Activated T-helper 1 cell treated with anti-CD3 and anti-CD28 coated beads, Interleukin-12 subunit alpha, Interleukin-12 subunit beta, Interleukin-2, Interleukin-4 antibody, amounts not matched to agents 30 ng/mL and 10 ng/mL and 1 ng/mL, durations not matched to agents 14 hours and 24 hours and 36 hours (primary cell): ENCODE measurements at places on chromosomes 13 and 19. TPM values are rescaled to one million over a fixed set of nuclear protein-coding genes. Genes with fewer than 3 reads are reported as not detected.
A peak's percentile ranks its signal among the peaks of the same experiment; 100 is the strongest.

GRCh38 chr13:30030141-30030750 lies 179.8 kb upstream of the UBL3 start:
- no peak for DNase-seq

- DNase-seq = peak; percentile 85
Observed at GRCh38 chr19:35869327-35870123, 1.2 kb downstream of the APLP1 start.

GRCh38 chr13:95948656-95949055 lies 104.5 kb downstream of the UGGT2 start:
- DNase-seq = no peak

GRCh38 chr13:63700350-63700749 lies 2284.7 kb upstream of the PCDH20 start:
- DNase-seq = no peak

DNA sequence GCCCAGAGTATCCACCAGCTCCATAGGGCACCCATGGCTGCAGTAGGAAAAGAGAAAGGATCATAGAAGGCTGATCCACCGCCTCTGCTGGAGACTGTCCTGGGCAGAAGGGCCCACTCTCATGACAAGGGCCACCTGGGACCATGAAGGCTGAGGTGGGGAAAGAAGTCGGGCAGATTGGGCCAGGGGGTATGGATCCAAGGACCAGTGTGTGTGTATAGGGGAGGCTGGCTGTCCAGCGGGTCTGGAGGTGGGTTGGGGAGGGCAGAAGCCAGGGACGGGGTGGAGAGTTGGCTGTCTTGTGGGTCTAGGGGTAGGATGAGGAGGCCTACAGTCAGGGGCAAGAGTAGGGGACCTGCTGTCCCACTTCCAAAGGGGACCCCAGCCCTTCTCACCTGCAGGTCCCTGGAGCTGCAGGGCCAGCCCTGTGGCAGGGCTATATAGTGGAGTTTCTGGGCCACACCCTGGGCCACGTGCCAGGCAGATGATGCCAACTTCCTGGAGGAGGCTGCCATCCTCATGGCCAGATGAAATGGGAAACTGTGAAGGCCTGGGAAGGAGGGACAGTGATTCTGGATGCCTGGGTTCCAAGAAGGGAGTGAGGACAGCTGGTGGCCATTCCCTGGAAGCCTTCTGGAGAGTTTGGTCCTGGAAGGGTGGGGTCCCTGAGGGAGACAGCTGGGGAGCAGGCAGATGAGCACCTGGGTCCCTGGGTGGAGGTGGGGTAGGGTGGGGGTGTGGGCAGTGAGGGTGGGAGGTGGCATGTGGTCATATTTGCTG lies at the start of gene FCGBP:
Gene FCGBP, minus strand, starts transcription at position 51 of the 780 bp plus-strand sequence.
- no peak for DNase-seq

- DNase-seq = no peak
Observed at GRCh38 chr13:40401911-40402776, 264.3 kb downstream of the FOXO1 start.

- no peak for DNase-seq
Observed at GRCh38 chr19:48346191-48346590, 17.5 kb downstream of the TMEM143 start.

GRCh38 chr19:15443838-15444237 lies 5.9 kb downstream of the WIZ start:
- DNase-seq = no peak

- no peak for DNase-seq
Observed at GRCh38 chr13:97242755-97243497, 20.8 kb downstream of the MBNL2 start.

DNA sequence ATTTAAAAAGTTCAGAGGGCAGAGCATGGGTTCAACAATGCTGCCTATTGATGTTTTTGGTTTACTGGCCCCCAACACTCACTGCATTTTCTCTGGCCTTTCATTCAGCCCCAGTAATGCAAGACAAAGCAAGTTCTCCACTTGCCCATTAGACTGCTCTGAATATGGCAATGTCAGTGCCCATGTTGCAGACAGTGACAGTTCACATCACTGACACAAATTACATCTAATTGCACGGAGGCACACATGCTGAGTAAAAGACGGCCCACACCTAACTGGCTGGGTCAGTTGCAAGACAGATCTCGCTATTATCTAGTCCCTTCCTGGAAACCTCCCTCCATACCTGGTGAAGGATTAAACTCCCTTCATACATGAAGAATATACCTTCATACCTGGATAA lies 54.0 kb downstream of the ENOX1 start:
- DNase-seq = no peak

DNA sequence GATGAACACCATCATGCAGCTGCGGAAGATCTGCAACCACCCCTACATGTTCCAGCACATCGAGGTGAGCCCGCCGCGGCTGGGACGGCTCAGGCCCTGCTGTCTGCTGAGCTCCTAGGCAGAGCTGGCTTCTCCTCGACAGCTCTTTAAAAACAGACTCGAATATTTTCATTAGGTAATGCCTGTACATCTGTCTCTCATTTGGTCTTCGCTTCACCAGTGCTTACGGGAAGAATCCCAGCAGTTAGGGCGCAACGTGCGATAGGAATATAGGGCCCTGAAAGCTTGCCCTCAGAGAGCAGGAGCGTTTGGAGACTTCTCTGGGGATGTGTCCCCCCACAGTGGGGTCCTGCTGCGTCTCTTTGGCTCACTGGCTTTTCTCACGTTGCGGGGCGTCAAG lies 63.8 kb upstream of the LDLR start:
- no peak for DNase-seq

- no peak for DNase-seq
Observed at GRCh38 chr19:17681505-17682125, 6.5 kb downstream of the UNC13A start.

GRCh38 chr19:39969266-39969665 lies 1.7 kb upstream of the PSMC4 start:
- no peak for DNase-seq

DNA sequence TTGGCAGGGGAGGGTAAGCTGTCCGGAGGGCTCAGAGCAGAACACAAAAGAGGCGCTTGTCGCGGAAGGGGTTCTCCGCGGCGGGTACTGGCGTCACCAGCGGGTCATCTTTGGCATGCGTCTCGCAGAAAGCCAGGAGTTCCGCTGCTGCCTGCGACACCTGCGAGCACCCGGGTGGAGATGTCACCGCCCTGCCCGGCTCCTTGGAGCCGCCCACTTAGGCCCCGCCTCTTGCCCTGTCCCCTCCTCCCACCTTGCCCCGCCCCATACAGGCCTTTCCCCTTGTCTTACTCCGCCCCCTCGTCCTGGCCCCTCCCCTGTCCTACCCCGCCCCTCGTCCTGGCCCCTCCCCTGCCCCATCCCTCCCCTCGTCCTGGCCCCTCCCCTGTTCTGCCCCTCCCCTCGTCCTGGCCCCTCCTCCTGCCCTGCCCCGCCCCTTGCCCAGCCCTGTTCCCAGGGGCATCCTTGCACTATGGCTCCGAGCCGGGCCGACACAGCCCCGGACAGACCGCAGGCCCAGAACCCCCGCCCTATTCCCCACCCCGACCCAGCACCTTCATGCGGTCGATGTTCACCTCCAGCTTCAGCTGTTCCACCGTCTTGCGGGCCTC lies 1.9 kb downstream of the GNG8 start:
- DNase-seq = peak; percentile 94

DNA sequence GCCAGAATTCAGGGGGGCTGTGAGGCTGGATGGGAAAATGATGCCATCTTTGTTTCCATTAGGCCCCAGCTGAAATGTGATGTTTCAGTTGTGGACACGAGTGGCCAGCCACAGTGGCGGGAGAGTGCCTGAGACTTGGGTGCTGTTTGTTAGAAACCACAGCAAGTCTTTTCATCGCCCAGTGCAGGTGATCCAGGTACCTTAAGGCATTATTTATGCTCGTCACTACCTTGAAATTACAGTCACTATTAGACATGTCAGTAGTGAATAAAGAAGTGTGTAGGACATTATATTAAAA lies 82.5 kb upstream of the TM9SF2 start:
- no peak for DNase-seq

- no peak for DNase-seq
Observed at GRCh38 chr19:42961119-42961518, 24.1 kb upstream of the PSG7 start.

DNA sequence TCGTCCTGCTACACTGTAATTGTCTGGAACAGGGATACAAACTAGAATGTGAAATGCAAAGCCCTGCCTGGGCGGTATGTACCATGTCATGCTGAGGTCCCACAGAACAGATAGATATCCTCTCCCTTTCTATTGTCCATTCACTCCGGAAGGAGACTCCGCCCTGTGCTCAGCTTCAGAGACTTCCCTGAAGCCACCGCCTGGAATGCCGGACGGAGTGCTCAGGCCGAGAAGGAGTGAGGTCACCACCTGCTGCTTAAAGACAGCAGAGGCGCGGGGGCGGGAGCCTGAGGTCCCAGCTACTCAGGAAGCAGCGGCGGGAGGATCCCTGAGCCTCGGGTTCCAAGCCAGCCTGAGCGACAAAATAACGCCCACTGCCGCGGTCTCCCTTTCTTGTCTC lies 890 bp upstream of the ZNF611 start:
- DNase-seq = no peak

- DNase-seq = no peak
Observed at GRCh38 chr19:3366753-3367627, 607 bp downstream of the NFIC start.

- DNase-seq = no peak
Observed at GRCh38 chr13:79901336-79901735, 420.4 kb downstream of the NDFIP2 start.

DNA sequence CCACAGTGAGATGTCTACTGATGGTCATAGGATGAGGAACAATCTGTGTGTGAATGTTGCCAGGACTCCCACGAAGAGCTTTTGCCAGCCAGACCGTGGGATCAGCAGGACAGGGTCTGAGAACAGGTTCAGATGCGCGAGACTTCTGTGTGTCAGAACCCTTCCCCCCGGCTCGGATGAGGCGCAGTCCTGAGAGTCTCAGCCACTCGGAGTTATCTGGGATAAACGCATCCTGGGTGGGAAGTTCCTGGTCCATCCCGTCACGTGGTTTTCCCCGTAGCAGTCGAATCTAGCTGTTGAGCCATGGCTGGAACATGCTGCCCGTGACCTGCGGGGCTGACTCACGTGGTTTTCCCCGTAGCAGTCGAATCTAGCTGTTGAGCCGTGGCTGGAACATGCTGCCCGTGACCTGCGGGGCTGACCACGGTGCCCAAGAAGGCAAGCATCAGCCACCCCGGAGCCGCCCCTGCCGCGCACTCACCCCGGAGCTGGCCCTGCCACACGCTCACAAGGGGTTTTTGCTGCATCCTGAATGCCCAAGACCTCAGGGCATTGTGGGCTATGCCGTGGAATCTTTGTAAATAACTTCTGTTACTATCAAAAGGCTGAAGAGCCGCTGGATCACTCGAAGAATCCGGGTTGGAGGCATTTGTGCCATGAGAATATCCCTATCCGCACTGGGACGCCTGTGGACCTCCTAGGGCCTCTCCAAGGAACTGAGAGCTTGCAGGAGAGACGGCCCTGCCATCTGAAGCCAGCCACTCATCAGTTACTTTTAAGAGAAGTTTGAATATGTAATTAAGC lies 130.8 kb upstream of the MCF2L start:
- no peak for DNase-seq

CCL25 gene
- total RNA-seq = not detected in 2 replicates

ZNF526 gene
- 18.4 and 18.5 TPM in 2 replicates for total RNA-seq

KLK11 gene
- total RNA-seq = not detected in 2 replicates

CRTC1 gene
- 6.1 and 7.6 TPM in 2 replicates for total RNA-seq

ZGLP1 gene
- total RNA-seq = 3.5 and 4.2 TPM in 2 replicates

LPAR6 gene
- total RNA-seq = 4.9 and 5.4 TPM in 2 replicates

TNFSF9 gene
- 8.0 and 9.7 TPM in 2 replicates for total RNA-seq

IGFL2 gene
- total RNA-seq = 0.23 TPM in 1 of 2 replicates, not detected in the other

KANK3 gene
- 0.86 and 1.4 TPM in 2 replicates for total RNA-seq

KIR3DL2 gene
- total RNA-seq = 0.65 and 1.1 TPM in 2 replicates

ZNF793 gene
- total RNA-seq = 0.39 and 0.44 TPM in 2 replicates

S1PR5 gene
- total RNA-seq = not detected in 2 replicates

CD320 gene
- 122 and 126 TPM in 2 replicates for total RNA-seq

ZNF878 gene
- 0.13 and 0.39 TPM in 2 replicates for total RNA-seq

MUC16 gene
- not detected in 2 replicates for total RNA-seq

SERPINE3 gene
- total RNA-seq = not detected in 2 replicates

ZSCAN1 gene
- not detected in 2 replicates for total RNA-seq

CYP4F11 gene
- total RNA-seq = not detected in 2 replicates

ZNF571 gene
- 0.64 and 1.4 TPM in 2 replicates for total RNA-seq
